ENCODE measurements at places on chromosomes 12 and 14. TPM values are rescaled to one million over a fixed set of nuclear protein-coding genes. Genes with fewer than 3 reads are reported as not detected.

Gene STXBP6
- 35.7 TPM for total RNA-seq

Gene SERPINA12
- total RNA-seq: not detected

DNA sequence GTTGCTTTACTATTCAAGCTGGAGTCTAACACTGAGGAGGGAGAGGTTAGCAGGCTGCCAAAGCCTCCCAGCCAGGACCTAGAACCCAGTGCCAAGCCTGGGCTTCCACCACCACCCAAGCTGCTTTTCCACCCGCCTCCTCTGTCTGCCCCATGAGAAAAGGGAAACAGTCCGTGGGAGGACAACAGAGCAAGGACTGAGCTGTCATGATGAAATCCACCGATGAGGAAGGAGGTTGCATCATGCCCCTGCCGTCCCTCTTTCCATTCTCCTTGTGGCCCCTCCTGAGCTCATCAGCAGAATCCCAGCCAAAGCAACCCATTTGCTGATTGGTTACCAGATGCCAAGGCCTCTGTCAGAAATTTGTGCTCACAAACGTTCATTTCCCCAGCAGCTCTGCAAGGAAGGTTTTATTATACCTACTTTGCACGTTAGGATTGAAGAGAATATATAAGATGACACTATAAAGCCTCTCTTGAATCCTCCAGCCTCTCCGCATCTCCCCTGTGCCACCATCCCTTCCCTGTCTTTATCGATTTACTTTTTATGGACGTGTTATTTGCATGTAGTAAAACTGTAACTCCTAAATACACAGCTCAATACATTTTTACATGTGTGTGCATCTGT, 6.3 kb upstream of the SERPINA1 start:
- no peaks in the 10 kb centered on the region for H3K36me3 ChIP-seq
- DNase-seq: no peak
- H3K27me3 ChIP-seq: no peaks in the 10 kb centered on the region

DNA sequence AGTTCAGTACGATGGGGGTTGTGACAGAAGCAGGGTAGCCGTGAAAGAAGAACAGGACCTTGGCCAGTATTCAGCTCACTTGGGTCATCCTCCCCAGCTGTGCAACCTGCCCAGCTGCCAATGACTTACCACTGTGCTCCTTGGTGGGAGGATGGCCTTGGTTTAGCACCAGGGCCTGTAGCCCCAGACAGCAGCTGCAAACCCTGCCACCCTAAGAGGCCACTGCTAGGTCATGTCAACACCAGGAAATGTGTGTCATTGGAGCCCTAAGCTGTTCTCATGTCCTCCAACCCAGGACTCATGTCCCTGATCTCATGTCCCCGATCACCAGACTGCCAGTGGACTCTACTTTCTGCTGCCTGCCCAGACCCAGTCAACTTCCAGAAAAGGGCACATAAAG, 3.0 kb upstream of the CRACR2A start:
- H3K4me3 ChIP-seq: no peak overlapping the region
- DNase-seq: no peak
- H3K27ac ChIP-seq: no peak overlapping the region
- H3K36me3 ChIP-seq: no peaks in the 10 kb centered on the region

DNA sequence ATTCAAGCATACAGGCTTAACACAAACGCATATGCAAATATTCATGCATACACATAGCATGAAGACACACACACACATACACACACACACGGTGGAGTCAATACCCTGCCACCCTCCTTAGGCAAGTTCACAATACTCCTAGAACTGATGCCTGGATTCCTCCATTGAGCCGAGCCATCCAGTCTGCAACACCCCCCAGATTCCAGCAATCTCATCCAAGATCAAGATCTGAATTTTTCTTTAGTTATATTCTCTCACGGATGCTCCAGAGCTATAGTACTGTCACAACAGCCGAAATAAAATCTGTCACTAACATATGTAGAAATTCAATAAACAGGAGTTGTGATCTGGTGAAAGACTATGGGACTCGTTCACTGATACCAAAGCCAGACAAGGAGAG, 110.8 kb downstream of the NUAK1 start:
- H3K27me3 ChIP-seq: no peaks in the 10 kb centered on the region
- H3K27ac ChIP-seq: no peak overlapping the region
- H3K4me3 ChIP-seq: no peak overlapping the region
- H3K36me3 ChIP-seq: no peaks in the 10 kb centered on the region
- peaks cover 28% of the 10 kb centered on the region for H3K4me1 ChIP-seq

DNA sequence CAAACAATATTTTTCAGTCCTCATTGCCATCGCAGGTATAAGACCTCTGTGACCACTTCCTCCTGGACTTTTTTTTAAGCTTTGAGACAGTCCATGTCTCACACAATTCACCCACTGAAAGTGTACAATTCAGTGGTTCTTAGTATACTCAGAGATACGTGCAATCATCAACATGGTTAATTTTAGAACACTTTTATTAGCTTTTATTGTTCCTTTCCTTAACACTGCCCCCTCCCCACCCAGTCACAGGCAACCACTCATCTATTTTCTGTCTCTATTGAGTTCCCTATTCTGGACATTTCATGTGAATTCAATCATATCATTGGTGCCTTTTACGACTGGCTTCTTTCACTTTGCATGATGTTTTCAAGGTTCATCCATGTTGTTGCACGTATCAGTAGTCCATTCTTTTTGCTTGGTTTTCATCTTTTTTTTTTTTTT, 16.2 kb downstream of the NCKAP5L start:
- no peak for DNase-seq
- H3K4me1 ChIP-seq: no peaks in the 10 kb centered on the region
- no peak overlapping the region for H3K4me3 ChIP-seq
- H3K27ac ChIP-seq: no peak overlapping the region
- no peaks in the 10 kb centered on the region for H3K36me3 ChIP-seq
- H3K27me3 ChIP-seq: no peaks in the 10 kb centered on the region

DNA sequence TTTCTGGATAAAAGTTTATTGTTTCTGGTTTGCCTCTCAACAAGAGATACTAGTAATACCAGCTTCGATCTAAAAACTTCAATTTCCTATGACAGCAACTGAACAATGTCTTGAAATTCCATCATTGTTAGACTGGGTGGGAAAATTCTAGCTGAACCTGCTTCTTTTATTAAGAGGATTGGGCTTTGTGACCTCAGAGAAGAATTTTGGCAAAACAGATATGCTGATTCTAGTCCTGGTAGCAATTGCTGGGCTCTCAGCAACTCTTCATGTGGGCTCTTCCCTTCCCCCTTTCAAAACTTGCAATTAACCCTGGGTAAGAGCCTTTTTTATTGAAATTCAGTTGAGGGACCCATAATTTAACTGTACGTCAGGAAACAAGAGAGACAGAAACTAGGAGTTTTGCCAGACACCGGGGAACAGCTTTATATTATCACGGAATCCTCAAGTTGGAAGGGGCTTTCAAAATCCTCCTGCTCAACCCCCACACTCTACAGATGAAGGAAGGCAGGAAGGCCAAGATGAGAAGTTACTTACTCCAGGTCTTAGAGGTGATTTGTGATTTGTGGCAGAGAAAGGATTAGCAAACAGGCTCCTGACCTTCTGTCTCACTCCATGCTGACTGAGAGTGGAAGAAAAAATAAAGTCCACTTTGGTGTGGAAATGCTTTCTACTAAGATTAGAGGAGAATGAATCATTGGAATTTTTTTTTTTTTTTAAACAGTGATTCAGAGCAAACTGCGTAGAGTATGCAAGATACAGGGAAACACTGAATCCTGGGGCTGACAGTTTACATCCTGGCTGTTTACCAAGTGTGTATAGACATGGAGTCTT, 239.0 kb upstream of the ATP2B1 start:
- H3K4me1 ChIP-seq: peaks cover 50% of the 10 kb centered on the region
- no peaks in the 10 kb centered on the region for H3K27me3 ChIP-seq
- no peak for DNase-seq
- H3K4me3 ChIP-seq: no peak overlapping the region
- no peak overlapping the region for H3K27ac ChIP-seq
- H3K36me3 ChIP-seq: no peaks in the 10 kb centered on the region

DNA sequence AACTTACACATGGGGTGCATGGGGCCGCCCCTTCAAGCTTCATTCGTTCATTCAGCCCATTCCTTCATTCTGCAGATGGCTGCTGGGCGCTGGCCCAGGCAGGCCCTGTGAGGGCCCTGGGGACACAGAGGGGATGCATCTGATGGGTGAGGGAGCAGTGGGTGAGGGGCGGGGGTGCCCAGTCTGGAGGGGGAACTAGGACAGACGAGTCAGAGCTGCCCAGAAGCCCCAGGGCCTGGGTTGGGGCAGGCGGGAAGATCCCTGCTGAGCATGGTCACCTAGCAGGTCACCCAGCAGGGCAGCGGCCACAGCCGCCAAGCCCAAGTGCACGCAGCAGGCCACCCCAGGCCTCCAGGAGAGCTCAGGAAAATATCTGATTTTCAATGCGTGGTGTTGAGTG, 14.1 kb downstream of the TRMT61A start:
- no peaks in the 10 kb centered on the region for H3K27me3 ChIP-seq
- H3K4me3 ChIP-seq: no peak overlapping the region
- no peak overlapping the region for H3K27ac ChIP-seq
- H3K4me1 ChIP-seq: peaks cover 6% of the 10 kb centered on the region
- DNase-seq: no peak

GRCh38 chr12:112482733-112483132, 64.0 kb downstream of the PTPN11 start:
- H3K36me3 ChIP-seq: peaks cover 6% of the 10 kb centered on the region
- H3K27me3 ChIP-seq: no peaks in the 10 kb centered on the region
- no peaks in the 10 kb centered on the region for H3K4me1 ChIP-seq
- no peak for DNase-seq

DNA sequence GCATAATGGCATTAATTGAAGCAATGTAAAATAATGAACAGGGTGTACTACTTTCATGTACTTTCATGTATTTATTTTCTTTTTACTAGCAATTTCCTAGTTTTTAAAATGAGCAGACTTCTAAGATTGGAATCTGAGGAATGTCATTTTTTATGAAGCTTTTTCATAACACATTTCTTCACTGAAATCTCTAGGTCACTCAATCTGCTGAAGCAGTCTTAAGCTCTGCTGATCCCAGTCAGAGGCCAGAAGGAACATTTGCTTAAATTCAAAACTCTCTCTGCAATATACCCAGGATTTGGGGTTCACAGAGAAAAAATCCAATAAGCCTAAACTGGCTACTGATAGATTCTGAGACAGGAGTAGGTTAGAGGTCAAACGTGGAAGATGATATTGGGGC, 73.6 kb upstream of the CNTN1 start:
- H3K36me3 ChIP-seq: no peaks in the 10 kb centered on the region
- H3K4me1 ChIP-seq: no peaks in the 10 kb centered on the region
- H3K27me3 ChIP-seq: no peaks in the 10 kb centered on the region
- no peak overlapping the region for H3K27ac ChIP-seq

- H3K4me3 ChIP-seq: peak overlapping the region; percentile 55
- peak overlapping the region; percentile 86 for H3K27ac ChIP-seq
- peak; percentile 39 for DNase-seq
- no peaks in the 10 kb centered on the region for H3K27me3 ChIP-seq
Measured at GRCh38 chr12:53500142-53500775, 824 bp upstream of the TARBP2 start.

GRCh38 chr14:51006324-51006723, 62.0 kb upstream of the PYGL start:
- no peaks in the 10 kb centered on the region for H3K36me3 ChIP-seq
- no peak overlapping the region for H3K4me3 ChIP-seq
- no peak overlapping the region for H3K27ac ChIP-seq
- H3K4me1 ChIP-seq: peaks cover 13% of the 10 kb centered on the region

DNA sequence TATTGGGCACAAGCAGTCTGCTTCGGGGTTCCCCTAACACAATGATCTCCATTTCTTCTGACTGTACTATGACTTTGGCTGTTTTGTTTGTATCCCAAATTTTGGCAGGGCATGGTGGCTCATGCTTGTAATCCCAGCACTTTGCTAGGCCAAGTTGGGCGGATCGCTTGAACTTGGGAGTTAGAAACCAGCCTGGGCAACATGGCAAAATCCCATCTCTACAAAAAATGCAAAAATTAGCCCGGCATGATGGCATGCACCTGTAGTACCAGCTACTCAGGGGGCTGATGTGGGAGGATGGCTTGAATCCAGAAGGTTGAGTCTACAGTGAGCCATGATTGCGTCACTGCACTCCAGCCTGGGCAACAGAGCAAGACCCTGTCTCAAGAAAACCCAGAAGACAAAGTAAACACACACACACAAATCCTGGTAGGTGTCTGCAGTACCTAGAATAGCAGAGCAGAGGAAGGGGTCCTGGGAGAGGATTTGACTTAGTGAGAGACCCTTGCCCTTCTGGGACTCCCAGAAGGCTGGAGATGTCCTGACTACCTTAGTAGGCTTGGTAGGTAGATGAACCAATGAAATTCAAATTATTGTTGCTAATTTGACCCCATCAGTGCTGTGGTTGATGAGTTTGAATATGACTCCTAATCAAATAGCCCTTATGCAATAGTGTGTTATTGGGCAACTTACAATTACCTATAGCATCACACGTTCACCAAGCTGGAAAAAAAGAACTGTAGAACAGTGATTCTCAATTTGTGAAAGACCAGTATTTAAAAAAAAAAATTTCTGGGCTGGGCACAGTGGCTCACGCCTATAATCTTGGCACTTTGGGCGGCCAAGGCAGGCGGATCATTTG, 6.8 kb upstream of the AEBP2 start:
- H3K4me1 ChIP-seq: peaks cover 16% of the 10 kb centered on the region
- H3K4me3 ChIP-seq: no peak overlapping the region
- H3K36me3 ChIP-seq: no peaks in the 10 kb centered on the region
- peak overlapping the region; percentile 74 for H3K27ac ChIP-seq
- no peaks in the 10 kb centered on the region for H3K27me3 ChIP-seq

- H3K4me1 ChIP-seq: no peaks in the 10 kb centered on the region
- H3K27me3 ChIP-seq: no peaks in the 10 kb centered on the region
- DNase-seq: no peak
- no peaks in the 10 kb centered on the region for H3K36me3 ChIP-seq
- H3K27ac ChIP-seq: no peak overlapping the region
Measured at GRCh38 chr12:76277480-76277879, 70.7 kb downstream of the BBS10 start.

DNA sequence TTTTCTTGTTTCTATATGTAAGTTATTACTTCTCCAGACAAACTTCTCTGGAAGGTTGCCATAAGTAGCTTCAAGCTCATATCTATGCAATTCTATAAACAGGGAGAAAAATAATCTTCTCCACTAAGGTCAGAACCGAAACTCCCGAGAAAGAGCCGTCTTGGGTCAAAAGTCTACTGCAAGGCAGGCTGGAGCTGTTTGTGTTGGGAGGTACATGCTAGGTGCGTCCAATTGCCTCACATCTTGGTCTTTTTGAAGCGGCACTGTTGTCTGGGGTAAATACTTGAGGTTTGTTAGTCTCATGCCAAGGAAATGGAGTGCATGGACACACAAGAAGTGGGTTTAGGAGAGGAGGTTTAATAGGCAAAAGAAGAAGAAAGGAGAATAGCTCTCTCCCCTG, 674.7 kb upstream of the TMEM132C start:
- H3K36me3 ChIP-seq: no peaks in the 10 kb centered on the region
- no peaks in the 10 kb centered on the region for H3K27me3 ChIP-seq
- no peak overlapping the region for H3K4me3 ChIP-seq
- no peak for DNase-seq
- no peak overlapping the region for H3K27ac ChIP-seq

All from Caco-2 (cell line).